Naive thymus-derived CD8-positive, alpha-beta T cell (primary cell): ENCODE measurements at places on chromosomes 6 and 20. TPM values are rescaled to one million over a fixed set of nuclear protein-coding genes. Genes with fewer than 3 reads are reported as not detected.

Gene C2
- total RNA-seq: 3.8 TPM

Gene DEFB110
- total RNA-seq: not detected

Gene SLC22A7
- not detected for total RNA-seq

Gene MCHR2
- not detected for total RNA-seq

Gene CLVS2
- not detected for total RNA-seq

Gene FAM217A
- total RNA-seq: not detected

Gene RAET1E
- total RNA-seq: not detected

Gene MUCL3
- total RNA-seq: not detected

Gene TINAG
- not detected for total RNA-seq

Gene DDRGK1
- 57.4 TPM for total RNA-seq

Gene HSPA12B
- total RNA-seq: not detected

Gene TMC2
- total RNA-seq: not detected

Gene CRYBG1
- 26.1 TPM for total RNA-seq

Gene CST2
- total RNA-seq: not detected

Gene CDYL
- 49.3 TPM for total RNA-seq

Gene CLPSL2
- not detected for total RNA-seq

Gene VWA7
- total RNA-seq: 0.52 TPM

Gene RAD21L1
- 0.49 TPM for total RNA-seq

Gene SEMG2
- total RNA-seq: not detected

Gene MCCD1
- total RNA-seq: not detected

Gene POM121L2
- not detected for total RNA-seq

Gene CYP39A1
- not detected for total RNA-seq

Gene C20orf96
- total RNA-seq: 4.7 TPM

Gene KLC4
- total RNA-seq: 57.2 TPM
